Activated naive CD4-positive, alpha-beta T cell treated with anti-CD3 and anti-CD28 coated beads, Interleukin-2, amount 50 U/mL, for 72 hours (primary cell): ENCODE measurements at places on chromosomes 2 and 18. TPM values are rescaled to one million over a fixed set of nuclear protein-coding genes. Genes with fewer than 3 reads are reported as not detected.
A peak's percentile ranks its signal among the peaks of the same experiment; 100 is the strongest.

DNA sequence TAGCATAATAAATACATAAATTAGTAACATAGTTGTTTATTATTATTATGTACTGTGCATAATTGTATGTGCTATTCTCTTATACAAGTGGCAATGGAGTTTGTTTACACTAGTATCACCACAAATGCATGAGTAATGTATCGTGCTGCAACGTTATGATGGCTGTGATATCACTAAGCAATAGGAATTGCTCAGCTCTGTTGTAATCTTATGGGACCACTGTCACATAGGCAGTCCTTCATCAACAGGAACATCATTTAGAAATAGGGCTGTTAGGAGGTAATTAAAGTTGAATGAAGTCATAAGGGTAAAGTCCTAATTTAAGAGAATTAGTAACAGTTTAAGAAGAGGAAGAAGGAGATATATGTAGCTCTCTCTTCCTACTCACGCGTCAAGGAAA lies 33.8 kb downstream of the TEX51 start:
- DNase-seq, result no peak

DNA sequence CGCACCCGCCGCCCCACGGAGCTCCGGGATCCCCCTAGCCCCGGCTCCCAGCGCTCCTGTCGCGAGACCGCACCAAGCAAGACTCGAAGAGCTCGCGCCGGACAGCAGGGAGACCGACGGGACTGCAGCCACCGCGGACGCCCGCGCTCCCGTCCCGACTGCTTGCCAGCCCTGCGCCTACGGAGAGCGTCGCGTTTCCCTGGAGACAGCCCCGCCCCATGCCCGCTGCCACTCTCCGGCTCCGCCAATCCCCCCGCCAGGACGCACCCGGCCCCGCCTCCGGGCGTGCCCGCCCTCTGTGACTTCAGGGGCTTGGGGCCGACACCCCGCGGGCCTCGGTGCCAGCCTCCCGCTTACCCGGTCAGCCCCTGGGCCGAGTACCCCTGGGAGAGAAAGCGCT lies at the start of gene ANKMY1:
Gene ANKMY1 (minus strand): TSS at position 181 of the 400 bp plus-strand sequence. CDS start 653 bp downstream, outside the sequence.
- DNase-seq, result peak; percentile 80

DNA sequence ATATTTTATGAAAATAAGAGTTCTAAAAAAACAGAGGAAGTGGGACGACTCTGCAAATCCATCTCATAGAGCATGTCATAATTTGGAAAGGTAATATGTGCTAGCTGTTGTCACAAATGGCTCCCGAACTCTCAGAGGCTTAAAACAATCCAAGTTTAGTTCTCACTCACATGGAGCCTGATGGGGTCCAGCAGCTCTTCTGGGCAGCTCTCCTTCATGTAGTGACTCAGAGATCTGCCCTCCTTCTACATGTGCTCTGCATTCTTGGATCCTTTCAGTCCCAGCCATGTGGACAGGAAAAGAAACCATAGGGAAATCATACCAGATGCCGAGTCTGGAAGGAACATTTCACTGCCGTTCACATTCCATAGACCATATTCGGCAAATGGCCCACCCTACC lies 180.1 kb upstream of the APCDD1 start:
- no peak for DNase-seq

DIPK1C gene
- total RNA-seq, result not detected
